ENCODE measurements at places on chromosomes 5 and 9.

- no peak overlapping the region for H3K27ac ChIP-seq
- DNase-seq = no peak
- no peaks in the 10 kb centered on the region for H3K36me3 ChIP-seq
- peaks cover 14% of the 10 kb centered on the region for H3K4me1 ChIP-seq
- H3K4me3 ChIP-seq = peak overlapping the region; percentile 68
These were observed 791 bp downstream of the SLC2A8 start for GRCh38 chr9:127397646-127398274.

GRCh38 chr9:105608721-105609598 lies 51.0 kb downstream of the FKTN start:
- H3K27ac ChIP-seq = no peak overlapping the region
- H3K36me3 ChIP-seq = no peaks in the 10 kb centered on the region
- DNase-seq = peak; percentile 24
- no peaks in the 10 kb centered on the region for H3K27me3 ChIP-seq
- H3K4me1 ChIP-seq = no peaks in the 10 kb centered on the region

DNA sequence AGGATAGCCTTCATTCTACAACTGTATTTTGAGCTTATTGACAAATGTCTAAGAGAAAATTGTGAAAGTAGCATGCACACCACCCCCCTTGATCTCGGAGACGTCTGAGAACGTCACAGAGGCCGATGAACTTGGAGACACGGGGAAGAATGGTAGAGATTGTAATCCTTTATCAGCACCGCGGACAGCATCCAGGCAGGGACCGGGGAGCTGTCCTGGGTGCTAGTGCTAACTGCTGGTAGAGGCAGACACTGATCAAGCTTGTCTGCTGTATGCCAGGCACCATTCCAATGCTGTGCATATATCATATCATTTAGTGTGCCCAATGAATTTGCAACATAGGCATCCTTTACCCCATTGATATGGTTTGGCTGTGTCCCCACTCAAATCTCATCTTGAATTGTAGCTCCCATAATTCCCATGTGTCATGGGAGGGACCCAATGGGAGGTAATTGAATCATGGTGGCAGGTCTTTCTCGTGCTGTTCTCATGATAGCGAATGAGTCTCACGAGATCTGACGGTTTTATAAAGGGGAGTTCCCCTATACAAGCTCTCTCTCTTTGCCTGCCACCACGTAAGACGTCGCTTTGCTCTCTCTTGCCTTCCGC lies 98.8 kb downstream of the LHX2 start:
- no peak overlapping the region for H3K27ac ChIP-seq
- DNase-seq = peak; percentile 60
- H3K4me1 ChIP-seq = no peaks in the 10 kb centered on the region
- H3K4me3 ChIP-seq = no peak overlapping the region
- H3K27me3 ChIP-seq = peaks cover under 1% of the 10 kb centered on the region

GRCh38 chr9:89715318-89715858 lies 110.6 kb downstream of the GADD45G start:
- H3K27me3 ChIP-seq = no peaks in the 10 kb centered on the region
- H3K36me3 ChIP-seq = peaks cover 2% of the 10 kb centered on the region
- peak overlapping the region; percentile 32 for H3K27ac ChIP-seq
- no peak for DNase-seq
- H3K4me1 ChIP-seq = peaks cover 38% of the 10 kb centered on the region

DNA sequence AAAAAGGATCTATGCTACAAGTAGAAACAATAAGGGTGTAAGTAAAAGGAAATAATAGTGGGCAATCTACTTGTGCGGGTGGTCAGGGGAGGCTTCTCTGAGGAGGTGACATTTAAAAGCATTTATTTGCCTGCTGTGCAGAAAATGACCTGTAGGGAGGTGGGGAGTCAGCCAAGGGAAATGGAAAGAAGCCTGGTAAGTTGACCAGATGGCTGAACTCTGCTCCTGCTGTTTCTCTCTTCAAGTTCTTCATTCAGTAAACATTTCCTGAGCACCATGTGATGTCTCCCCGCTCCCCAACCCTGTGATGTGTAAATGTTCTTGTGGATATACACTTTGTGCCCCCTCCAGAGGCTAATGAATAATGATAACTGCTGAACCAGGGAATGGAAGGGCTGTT lies 9.9 kb upstream of the SPIN1 start:
- H3K4me1 ChIP-seq = no peaks in the 10 kb centered on the region
- no peak overlapping the region for H3K4me3 ChIP-seq
- peaks cover 3% of the 10 kb centered on the region for H3K27me3 ChIP-seq
- DNase-seq = no peak

DNA sequence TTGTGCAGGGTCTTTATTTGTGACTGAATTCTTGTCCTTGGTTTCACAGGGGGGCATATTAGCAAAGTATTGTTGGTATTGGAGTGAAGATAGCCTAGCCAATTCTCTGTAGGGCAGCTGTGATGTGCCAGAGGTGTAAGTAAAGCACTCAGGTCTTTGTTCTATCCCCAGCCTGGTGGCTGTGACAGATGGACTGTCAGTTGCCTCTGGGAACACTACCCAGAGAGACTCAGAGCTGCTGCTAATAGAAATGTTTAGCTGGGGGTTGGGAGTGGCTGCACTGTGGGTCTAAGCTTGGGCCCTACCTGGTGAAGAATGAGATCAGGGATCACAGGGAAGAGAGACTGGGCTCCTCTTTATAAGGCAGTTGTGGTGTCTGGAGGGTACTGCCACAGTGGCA lies 1006.5 kb upstream of the TYRP1 start:
- no peak overlapping the region for H3K4me3 ChIP-seq
- no peaks in the 10 kb centered on the region for H3K36me3 ChIP-seq
- H3K27me3 ChIP-seq = no peaks in the 10 kb centered on the region
- H3K27ac ChIP-seq = no peak overlapping the region

DNA sequence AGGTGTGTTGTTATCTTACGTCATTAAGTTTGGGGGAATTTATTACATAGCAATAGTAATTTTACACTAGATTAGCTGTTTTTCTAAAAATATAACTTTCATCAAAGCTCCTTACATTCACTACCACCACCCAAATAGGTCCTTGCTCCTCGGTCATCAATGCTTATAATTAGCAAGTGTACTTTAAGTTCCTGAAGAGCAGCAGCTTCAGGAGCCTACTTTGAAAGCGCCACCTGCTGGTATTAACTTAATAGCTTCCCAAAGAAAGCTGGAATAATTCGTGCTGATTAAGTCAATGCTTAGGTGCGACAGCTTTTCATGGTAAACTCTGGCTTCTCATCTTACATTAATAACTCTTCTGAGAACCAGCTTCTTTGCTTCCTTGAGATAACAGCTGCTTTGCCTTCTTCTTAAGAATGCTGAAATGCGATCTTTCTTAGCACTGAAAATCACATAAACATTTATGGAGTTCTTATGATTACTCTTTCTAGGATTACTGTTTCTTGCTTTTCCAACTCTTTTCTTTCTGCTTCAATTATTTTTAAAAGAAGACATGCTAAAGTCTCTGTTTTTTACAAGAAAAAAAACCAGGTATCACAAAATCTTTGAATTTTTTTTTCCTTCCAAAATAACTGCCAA lies 10.0 kb upstream of the C5 start:
- peaks cover 14% of the 10 kb centered on the region for H3K4me1 ChIP-seq
- H3K27me3 ChIP-seq = peaks cover 16% of the 10 kb centered on the region
- no peak overlapping the region for H3K4me3 ChIP-seq
- H3K36me3 ChIP-seq = no peaks in the 10 kb centered on the region

DNA sequence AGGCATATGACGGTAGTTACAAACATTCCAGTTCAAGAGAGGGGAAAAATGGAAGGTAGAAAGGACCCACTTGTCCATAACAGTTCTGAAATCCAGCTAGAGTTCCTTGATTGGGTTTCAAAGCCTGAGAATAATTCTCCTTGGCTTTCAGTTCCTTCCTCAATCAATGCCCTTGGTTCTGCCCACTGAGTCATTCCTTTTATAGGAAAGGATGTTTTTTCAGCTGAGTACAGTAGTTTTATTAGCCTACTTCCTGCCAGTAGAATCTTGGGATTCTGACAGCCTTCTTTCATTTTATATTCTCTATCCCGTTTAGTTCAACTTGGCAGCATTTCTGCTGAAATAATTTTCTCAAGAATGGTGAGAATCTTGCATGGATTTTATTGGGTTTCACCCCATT lies 386.9 kb upstream of the SMC2 start:
- no peaks in the 10 kb centered on the region for H3K36me3 ChIP-seq
- no peaks in the 10 kb centered on the region for H3K4me1 ChIP-seq
- DNase-seq = no peak
- H3K4me3 ChIP-seq = no peak overlapping the region
- H3K27ac ChIP-seq = no peak overlapping the region

All from activated CD4-positive, alpha-beta T cell treated with anti-CD3 and anti-CD28 coated beads, Interleukin-2, amount 10 ng/mL, durations not matched to agents 7 days and 5 days (primary cell).